ENCODE measurements at places on chromosomes 1 and 21. TPM values are rescaled to one million over a fixed set of nuclear protein-coding genes. Genes with fewer than 3 reads are reported as not detected.

DNA sequence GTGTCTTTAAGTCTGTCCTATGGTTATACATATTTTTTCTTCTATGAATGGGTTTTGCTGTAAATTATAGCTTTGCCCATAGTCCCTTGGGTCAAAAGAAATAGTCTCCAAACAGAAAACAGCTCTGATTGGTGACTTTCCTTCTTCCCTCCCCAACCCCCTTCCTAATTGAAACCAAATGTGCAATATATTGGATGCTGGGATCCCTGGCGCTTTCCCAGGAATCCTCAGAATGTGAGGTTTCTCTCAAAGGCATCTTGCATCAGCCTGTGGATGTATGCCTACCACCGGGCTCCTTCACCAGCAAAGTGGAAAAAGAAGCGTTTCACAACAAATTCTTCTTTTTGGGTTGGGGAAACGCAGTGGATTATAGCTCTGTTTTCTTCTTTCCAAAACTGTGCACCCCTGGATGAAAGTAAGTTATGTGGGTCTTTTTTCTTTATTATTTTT lies at the start of gene DDR2:
Gene DDR2 (plus strand): TSS at position 248 of the 450 bp plus-strand sequence. CDS start 86,600 bp downstream, outside the sequence.
- peak within 1 kb of the TSS; percentile 43 for H3K4me3 ChIP-seq
- H3K36me3 ChIP-seq = no peaks in the 10 kb centered on the region
- peak; percentile 93 for DNase-seq

DNA sequence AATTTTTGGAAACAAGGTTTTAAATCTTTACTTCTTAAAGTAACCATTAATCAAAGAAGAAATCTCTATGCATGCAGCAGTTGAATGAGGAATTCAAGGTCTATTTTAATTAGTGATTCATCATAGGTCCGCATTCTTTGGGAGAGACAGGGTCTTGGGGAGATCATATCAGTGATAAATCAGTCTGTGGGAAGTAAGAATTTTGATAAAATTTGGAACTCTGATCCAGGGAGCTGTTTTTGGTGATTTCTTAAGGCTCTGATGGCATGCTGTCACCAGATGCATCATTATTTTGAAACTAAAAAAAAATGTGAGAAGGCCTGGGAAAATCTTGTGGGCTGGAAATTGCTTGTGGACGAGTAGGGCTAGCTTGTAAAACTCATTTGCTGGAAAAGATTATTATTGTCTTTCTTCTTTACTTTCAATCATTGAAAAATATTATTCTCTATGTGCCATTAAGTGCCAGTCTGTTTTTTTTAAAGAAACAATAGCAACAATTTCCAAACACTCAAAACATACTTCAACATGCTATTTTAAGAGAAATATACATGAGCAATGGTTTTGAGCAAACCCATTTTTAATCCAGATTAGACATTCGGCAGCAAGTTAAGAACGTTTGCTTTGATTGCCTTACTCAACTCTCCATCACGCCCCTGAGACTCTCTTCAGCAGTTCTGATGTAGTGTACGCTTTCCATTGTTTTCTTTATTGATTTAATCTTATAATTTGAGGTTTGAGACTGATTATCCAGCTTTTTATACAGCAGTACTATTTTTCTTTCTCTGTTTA lies 62.6 kb downstream of the ZBTB18 start:
- no peaks in the 10 kb centered on the region for H3K27me3 ChIP-seq
- H3K4me1 ChIP-seq = no peaks in the 10 kb centered on the region
- no peak for DNase-seq
- H3K27ac ChIP-seq = no peak overlapping the region
- no peaks in the 10 kb centered on the region for H3K36me3 ChIP-seq

GRCh38 chr1:194568610-194569009 lies 1382.2 kb upstream of the B3GALT2 start:
- no peaks in the 10 kb centered on the region for H3K36me3 ChIP-seq
- no peak for DNase-seq
- no peak overlapping the region for H3K4me3 ChIP-seq
- no peaks in the 10 kb centered on the region for H3K27me3 ChIP-seq

DNA sequence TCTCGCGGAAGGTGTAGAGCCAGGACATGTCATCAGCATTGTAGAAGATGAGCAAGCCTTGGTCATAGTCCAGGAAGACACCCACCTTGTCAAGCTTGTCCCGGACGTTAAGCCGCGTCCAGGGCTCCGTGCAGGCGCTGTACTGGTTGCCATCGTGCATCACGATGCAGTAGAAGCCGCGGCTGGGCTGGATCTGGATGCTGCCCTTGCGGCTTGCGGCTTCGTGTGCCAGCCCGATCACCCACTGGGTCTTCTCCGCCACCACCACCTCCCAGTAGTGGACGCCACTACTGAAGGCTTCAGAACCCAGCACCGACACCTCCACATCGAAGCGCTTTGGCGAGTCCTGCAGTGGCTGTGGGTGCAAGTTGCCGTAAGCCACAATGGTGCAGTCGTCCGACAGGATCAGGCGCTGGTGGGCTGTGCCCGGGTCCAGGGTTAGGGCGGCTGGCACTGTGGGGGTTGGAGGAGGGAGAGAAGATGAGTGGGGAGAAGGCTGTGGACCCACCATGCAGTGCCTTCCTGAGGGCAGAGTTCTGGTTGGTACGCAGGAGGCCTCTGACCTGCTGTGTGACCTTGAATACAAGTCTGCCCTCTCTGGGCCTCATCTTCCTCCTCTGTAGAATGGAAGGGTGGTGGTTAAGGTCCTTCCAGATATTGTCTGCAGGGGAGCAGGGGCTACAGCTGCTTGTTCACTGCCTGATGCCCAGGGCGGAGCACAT lies 34.4 kb downstream of the TRIM62 start:
- H3K36me3 ChIP-seq = no peaks in the 10 kb centered on the region
- H3K27ac ChIP-seq = no peak overlapping the region
- no peaks in the 10 kb centered on the region for H3K4me1 ChIP-seq
- H3K4me3 ChIP-seq = no peak overlapping the region
- DNase-seq = no peak

The LCE1E gene
- not detected for total RNA-seq

GRCh38 chr21:17455451-17455850 lies 57.4 kb upstream of the CXADR start:
- no peak overlapping the region for H3K27ac ChIP-seq
- H3K4me3 ChIP-seq = no peak overlapping the region
- DNase-seq = no peak
- H3K36me3 ChIP-seq = no peaks in the 10 kb centered on the region
- no peaks in the 10 kb centered on the region for H3K4me1 ChIP-seq

The EDARADD gene
- 0.82 TPM for total RNA-seq

DNA sequence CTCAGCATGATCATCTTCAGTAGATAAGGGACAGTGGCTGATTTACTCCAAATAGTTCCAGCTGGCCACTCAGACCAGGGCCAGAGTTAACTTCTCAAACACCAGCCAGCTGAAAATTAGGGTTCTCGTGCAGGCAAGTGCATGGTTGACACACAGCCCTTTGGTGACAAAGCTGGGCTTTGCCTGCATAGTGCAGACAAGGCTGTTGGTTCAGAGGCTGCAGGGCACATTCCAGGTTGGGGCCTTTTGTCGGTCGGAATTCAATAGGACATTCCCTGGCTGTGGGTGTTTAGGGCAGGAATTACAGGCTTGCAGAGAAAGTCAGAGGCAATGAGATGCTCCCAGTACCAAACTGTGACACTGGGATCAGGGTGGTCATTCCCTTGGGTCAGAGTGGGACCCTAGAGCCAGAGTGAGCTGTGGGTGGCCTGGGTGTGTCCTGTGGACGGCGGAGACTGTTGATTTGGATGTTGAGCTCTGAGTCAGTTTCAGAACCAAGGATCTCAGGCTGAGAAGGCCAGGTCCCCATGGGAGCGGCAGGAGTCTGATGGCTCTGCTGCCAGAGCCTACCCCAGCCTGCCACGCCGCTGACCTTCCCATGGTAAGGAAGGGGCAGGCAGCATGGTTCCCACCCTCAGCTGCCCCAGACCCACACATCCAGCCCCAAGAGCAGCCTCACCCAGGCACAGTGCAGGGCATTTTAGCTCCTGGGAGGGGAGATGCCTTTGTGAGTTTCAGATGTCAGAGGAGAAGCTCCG lies 56.2 kb downstream of the STUM start:
- no peak overlapping the region for H3K4me3 ChIP-seq
- no peak for DNase-seq
- no peak overlapping the region for H3K27ac ChIP-seq
- H3K4me1 ChIP-seq = no peaks in the 10 kb centered on the region
- H3K27me3 ChIP-seq = no peaks in the 10 kb centered on the region

DNA sequence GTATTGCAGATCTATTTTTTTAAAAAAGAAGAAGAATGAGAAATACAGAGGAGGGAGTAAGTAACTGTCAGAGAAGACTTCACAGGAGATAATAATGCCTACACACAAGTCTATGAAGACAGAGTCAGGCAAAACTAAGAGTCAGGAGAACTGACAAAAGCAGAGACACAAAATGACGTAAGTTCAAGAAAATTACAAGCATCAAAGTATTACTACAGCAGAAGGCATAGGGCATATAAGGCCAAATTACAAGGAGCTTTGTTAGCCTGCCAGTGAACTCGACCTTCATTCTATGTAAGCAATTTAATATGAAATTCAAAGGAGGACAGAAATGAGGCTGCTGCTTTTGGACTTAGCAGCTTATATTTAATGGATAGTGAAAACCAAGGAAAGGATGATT lies 23.7 kb downstream of the FAF1 start:
- H3K4me3 ChIP-seq = no peak overlapping the region
- no peak overlapping the region for H3K27ac ChIP-seq
- no peaks in the 10 kb centered on the region for H3K4me1 ChIP-seq
- H3K27me3 ChIP-seq = no peaks in the 10 kb centered on the region

DNA sequence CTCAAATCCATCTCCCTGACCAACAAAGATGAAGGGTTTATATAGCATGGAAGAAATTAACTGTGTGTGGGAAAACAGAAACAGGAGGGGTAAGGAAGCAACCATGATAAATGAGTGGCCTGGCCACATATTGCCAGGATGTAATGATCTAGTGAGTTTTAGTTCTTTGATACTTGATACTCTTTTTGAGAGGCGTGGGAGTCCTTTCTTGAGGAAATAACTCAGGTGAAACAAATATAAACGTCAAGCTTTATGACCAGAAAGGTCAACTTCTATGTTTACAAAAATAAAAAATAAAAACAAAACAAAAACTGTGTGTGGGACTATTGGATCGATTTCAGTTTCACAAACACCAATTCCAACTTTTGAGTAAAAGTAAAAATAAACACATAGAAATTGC lies 860.8 kb upstream of the B3GALT2 start:
- no peaks in the 10 kb centered on the region for H3K36me3 ChIP-seq
- no peaks in the 10 kb centered on the region for H3K4me1 ChIP-seq
- peak; percentile 85 for DNase-seq
- no peak overlapping the region for H3K27ac ChIP-seq
- no peak overlapping the region for H3K4me3 ChIP-seq

DNA sequence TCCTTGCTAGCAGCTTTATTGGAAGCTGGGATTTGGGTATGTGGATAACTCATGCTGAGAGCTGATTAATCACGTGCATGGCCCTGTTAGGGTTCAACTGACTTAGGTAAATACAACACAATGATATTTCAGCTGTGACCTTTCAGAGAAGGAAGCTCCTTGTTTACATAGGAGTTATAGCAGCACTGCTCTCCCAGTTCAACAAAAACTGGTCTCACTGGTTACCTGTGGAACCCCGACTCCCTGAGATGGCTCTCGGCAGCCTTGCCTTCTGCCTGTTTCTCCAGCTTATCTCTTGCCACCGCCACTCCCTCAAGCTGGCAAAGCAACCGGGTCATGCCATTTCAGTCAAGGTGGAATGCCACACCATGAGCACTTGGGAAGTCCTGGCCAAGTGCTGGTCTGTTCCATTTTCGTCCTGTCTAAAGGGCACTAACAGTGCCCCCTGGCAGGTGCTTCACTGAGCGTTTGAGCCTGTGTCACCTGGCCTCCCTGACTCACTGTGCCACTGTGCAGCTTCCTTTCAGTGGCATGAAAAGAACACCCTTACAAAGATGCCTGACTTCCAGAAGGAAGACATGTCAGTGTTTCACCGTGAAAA lies 31.6 kb downstream of the DOP1B start:
- H3K27ac ChIP-seq = no peak overlapping the region
- H3K36me3 ChIP-seq = no peaks in the 10 kb centered on the region
- H3K4me3 ChIP-seq = no peak overlapping the region

GRCh38 chr1:83694449-83694848 lies 304.5 kb downstream of the TTLL7 start:
- no peaks in the 10 kb centered on the region for H3K4me1 ChIP-seq
- H3K36me3 ChIP-seq = no peaks in the 10 kb centered on the region
- H3K4me3 ChIP-seq = no peak overlapping the region

The SIKE1 gene
- total RNA-seq = 36.8 TPM

DNA sequence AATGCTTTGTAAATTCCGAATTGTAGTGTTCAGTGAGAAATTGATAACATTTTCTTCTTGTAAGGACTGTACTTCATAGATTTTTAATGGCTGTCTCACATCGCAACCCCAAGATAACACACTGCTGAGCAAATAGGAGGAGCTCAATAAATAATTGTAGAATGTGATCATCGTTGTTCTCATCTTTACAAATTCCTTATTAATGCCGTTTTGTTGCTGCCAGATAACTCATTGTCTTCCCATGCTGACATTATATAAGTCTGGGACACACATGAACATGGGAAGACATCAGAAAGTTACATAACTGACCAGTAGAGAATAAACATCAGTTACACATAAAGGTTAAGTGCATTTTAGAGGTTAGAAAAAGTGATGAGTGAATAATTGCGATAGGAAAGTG lies 46.4 kb upstream of the TSPAN2 start:
- no peaks in the 10 kb centered on the region for H3K36me3 ChIP-seq
- no peaks in the 10 kb centered on the region for H3K27me3 ChIP-seq
- no peaks in the 10 kb centered on the region for H3K4me1 ChIP-seq
- H3K27ac ChIP-seq = no peak overlapping the region
- H3K4me3 ChIP-seq = no peak overlapping the region

The CHI3L1 gene
- total RNA-seq = 49.5 TPM

DNA sequence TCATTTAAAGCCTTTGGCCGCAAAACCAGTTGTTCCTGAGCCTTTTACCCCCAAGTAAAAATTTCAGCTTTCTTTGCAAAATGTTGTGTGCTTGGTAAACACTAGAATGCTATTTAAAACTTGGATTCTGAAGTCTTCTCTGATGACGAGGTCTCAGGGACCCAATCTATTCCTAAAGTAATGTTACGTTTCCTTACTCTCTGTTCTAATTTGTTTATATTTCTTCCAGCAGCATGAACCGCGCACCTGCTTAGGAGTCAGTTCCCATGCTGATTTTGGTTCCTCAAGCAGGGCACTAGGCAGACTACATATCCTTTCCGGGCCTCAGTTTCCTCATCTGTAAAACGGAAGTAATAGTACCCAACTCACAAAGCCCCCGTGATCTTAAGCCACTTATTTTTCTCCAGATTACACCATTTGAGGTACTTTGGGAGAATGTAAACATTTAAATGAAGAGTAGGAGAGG lies 969 bp upstream of the ALDH4A1 start:
- H3K4me3 ChIP-seq = peak overlapping the region; percentile 83
- H3K27ac ChIP-seq = peak overlapping the region; percentile 84
- H3K36me3 ChIP-seq = no peaks in the 10 kb centered on the region
- H3K4me1 ChIP-seq = peaks cover 3% of the 10 kb centered on the region

GRCh38 chr1:174219606-174220370 lies 60.5 kb downstream of the RABGAP1L start:
- H3K27me3 ChIP-seq = no peaks in the 10 kb centered on the region
- H3K36me3 ChIP-seq = no peaks in the 10 kb centered on the region
- no peak overlapping the region for H3K4me3 ChIP-seq
- DNase-seq = no peak
- no peak overlapping the region for H3K27ac ChIP-seq

GRCh38 chr1:5976726-5977493 lies 15.3 kb downstream of the NPHP4 start:
- DNase-seq = peak; percentile 60
- peaks cover 2% of the 10 kb centered on the region for H3K4me1 ChIP-seq
- no peaks in the 10 kb centered on the region for H3K27me3 ChIP-seq
- H3K27ac ChIP-seq = no peak overlapping the region
- no peak overlapping the region for H3K4me3 ChIP-seq

GRCh38 chr1:18932387-18932786 lies 24.1 kb downstream of the IFFO2 start:
- DNase-seq = no peak
- no peak overlapping the region for H3K4me3 ChIP-seq
- H3K36me3 ChIP-seq = no peaks in the 10 kb centered on the region
- H3K4me1 ChIP-seq = peaks cover 25% of the 10 kb centered on the region

The TFF3 gene
- 22.4 TPM for total RNA-seq

The PADI4 gene
- total RNA-seq = 0.35 TPM

Measured in kidney (tissue), 22 donors.